ENCODE measurements at places on chromosomes 13 and 19. TPM values are rescaled to one million over a fixed set of nuclear protein-coding genes. Genes with fewer than 3 reads are reported as not detected.

DNA sequence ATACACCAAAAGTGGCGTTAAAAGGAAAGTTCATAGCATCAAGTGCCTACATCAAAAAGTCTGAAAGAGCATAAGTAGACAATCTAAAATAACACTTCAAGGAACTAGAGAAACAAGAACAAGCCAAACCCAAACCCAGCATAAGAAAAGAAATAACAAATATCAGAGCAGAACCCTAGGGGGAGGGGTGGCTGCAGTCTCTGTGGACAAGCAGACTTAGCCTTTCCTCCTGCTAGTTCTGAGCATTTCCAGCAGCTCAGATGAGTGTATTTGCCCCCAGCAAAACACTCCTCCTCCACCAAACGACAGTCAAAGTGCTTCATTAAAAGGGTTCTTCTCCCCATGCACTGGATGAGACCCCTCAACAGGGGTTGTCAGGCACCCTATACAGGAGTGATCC, 7.1 kb upstream of the ZNF90 start:
- no peak for DNase-seq

- peak; percentile 44 for DNase-seq
Measured at GRCh38 chr13:91045351-91046034, 302.0 kb upstream of the MIR17HG start.

- DNase-seq = no peak
Measured at GRCh38 chr13:26500618-26501320, 56.7 kb upstream of the WASF3 start.

DNA sequence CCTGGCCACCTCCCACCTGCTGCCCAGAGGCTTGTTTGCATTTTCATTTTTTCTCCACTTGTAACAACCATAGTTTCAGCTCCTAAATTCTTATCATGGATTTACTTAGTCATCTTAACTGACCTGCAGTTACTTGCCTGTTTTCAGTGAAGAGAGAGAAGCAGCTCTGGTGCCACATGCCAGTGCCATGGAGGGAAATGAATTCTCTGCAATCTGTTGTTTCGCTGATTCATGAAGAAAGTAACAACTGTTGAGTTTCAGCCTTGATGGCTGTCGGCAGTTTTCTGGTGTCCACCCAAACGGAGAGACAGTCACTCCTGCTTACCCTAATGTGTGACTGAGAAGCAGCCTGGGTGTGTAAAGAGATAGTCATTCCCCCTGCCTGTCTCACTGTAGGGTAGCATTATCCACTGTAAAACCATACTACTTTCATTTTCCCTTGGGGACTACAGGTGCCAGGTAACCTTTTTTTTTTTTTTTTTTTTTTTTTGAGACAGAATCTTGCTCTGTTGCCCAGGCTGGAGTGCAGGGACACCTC, 116.1 kb downstream of the DNAJC3 start:
- DNase-seq = no peak

- peak; percentile 37 for DNase-seq
Measured at GRCh38 chr13:79525064-79525857, 44.3 kb downstream of the NDFIP2 start.

- no peak for DNase-seq
Measured at GRCh38 chr13:98232456-98232855, 55.4 kb upstream of the RNF113B start.

DNA sequence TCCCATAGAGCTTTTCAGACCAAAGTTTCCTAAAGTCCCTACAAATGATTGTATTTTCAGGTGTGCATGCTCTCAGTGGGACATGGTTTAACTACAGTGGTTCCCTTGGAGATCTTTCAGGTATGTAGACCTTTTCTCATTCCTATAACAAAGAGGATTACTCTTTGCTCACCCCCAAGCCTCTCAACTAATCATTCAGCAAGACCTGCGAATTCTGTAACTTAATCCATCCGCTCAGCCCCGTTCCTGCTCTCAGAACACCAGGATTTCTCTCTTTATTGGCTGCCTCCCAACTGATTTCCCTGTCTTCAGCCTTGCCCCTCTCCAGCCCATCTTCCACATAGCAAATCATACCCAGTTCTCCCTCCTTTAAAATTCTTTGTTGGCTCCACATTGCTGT, 253.6 kb downstream of the MTUS2 start:
- no peak for DNase-seq

- no peak for DNase-seq
Measured at GRCh38 chr13:40348096-40348679, 318.3 kb downstream of the FOXO1 start.

- peak; percentile 18 for DNase-seq
Measured at GRCh38 chr19:2455851-2456570, 748 bp downstream of the LMNB2 start.

GRCh38 chr19:6489278-6490061, 7.9 kb upstream of the DENND1C start:
- DNase-seq = no peak

- DNase-seq = peak; percentile 46
Measured at GRCh38 chr19:22882797-22883196, 50.7 kb downstream of the ZNF723 start.

DNA sequence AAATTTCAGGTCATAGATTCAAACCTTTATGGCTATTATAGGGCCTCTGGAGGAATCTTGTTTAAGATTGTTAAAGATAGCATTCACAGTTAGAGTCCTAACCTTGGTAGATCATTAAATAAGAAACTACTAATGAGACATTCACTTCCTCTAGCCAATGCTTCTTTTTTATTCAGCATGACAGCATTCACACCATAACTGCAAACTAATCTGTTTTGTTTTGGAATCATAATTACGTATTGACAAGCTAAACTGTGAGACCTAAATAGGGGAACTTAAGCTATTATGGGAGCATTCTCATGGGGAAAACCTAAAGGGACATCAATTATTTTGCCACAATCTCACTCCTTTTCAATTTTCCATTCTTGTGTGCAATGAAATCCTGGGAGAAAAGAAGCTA, 653.8 kb downstream of the PCDH9 start:
- no peak for DNase-seq

Gene KLK8
- total RNA-seq = 8.7 TPM

Gene NUP58
- total RNA-seq = 80.8 TPM

Gene PEX11G
- 6.4 TPM for total RNA-seq
